Ovary (tissue), 10 donors: ENCODE measurements at places on chromosomes 2 and 18. TPM values are rescaled to one million over a fixed set of nuclear protein-coding genes. Genes with fewer than 3 reads are reported as not detected.

The PSMD1 gene
- polyA plus RNA-seq, result 73.2 TPM

The TTN gene
- 0.18 TPM for polyA plus RNA-seq

The SLC23A3 gene
- 1.1 TPM for polyA plus RNA-seq

The CGREF1 gene
- 7.9 TPM for polyA plus RNA-seq

The RGPD3 gene
- polyA plus RNA-seq, result 0.15 TPM
